ENCODE measurements at places on chromosomes 1 and 21.

DNA sequence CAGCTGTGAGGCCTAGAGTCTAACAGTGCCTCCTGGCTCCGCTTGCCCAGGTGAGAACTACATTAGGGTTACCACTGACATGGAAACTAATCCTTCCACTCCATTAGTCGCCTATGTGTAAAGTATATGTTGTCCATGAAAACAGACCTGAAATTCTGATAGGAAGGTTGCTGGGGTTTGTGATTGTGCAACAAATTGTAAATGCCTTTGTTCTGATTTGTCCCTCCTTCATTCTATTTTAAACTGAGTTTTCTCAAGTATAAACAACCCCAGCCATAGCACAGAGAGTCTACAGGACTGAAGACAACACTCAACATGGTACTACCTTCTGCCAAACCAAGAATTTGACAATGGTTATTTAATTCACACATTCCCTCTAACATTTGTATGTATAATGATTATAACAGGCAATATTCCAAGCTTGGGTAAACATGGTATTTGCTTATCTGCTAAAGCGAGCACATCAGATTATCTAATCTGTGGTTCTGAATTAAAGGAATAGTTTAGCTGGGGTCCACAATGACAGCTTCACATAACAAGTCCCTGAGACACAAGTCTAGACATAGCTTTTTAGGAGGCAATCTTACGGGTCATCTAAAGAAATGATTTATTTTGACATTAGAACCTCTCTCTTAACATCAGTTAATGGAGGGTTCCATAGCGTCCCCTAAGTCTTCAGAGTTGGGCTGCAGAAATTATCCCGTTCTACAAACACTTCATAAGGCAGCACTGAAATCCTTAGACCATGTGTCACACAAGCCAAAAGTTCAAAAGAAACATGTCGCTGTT, 633.0 kb downstream of the SMYD3 start:
- no peaks in the 10 kb centered on the region for H3K27me3 ChIP-seq
- no peaks in the 10 kb centered on the region for H3K4me1 ChIP-seq
- DNase-seq: no peak
- no peak overlapping the region for H3K4me3 ChIP-seq

GRCh38 chr1:224874775-224875174, 54.7 kb upstream of the DNAH14 start:
- no peak for DNase-seq
- H3K27ac ChIP-seq: no peak overlapping the region
- no peaks in the 10 kb centered on the region for H3K27me3 ChIP-seq
- H3K36me3 ChIP-seq: no peaks in the 10 kb centered on the region

DNA sequence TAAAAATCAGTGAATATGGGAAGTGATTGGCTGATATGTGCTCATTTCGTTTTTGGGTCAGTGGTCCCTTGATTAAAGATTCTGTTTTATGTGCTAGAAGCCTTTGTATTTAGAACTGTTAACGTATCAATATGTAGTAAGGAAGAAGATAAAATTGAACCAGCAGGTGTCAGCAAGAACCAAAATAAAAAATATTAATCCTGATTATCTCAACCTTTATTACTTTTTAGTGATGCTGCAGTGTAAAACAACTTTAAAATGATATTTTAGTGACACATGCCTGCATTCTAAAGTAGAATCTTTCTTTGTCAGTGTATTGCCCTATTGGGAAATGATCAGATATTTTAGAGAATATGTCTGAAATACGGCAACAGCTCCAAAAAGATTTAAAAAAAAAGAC, 49.5 kb downstream of the NEK7 start:
- no peak for DNase-seq
- H3K4me3 ChIP-seq: no peak overlapping the region
- no peaks in the 10 kb centered on the region for H3K36me3 ChIP-seq
- H3K27ac ChIP-seq: no peak overlapping the region
- H3K4me1 ChIP-seq: no peaks in the 10 kb centered on the region

- no peaks in the 10 kb centered on the region for H3K36me3 ChIP-seq
- H3K4me1 ChIP-seq: no peaks in the 10 kb centered on the region
- H3K27me3 ChIP-seq: no peaks in the 10 kb centered on the region
- no peak overlapping the region for H3K27ac ChIP-seq
Measured at GRCh38 chr1:154860156-154860870, 9.8 kb downstream of the KCNN3 start.

GRCh38 chr1:203037509-203038190, 11.4 kb downstream of the PPFIA4 start:
- no peaks in the 10 kb centered on the region for H3K36me3 ChIP-seq
- H3K27ac ChIP-seq: no peak overlapping the region
- no peak overlapping the region for H3K4me3 ChIP-seq
- no peaks in the 10 kb centered on the region for H3K27me3 ChIP-seq
- DNase-seq: no peak
- H3K4me1 ChIP-seq: no peaks in the 10 kb centered on the region

DNA sequence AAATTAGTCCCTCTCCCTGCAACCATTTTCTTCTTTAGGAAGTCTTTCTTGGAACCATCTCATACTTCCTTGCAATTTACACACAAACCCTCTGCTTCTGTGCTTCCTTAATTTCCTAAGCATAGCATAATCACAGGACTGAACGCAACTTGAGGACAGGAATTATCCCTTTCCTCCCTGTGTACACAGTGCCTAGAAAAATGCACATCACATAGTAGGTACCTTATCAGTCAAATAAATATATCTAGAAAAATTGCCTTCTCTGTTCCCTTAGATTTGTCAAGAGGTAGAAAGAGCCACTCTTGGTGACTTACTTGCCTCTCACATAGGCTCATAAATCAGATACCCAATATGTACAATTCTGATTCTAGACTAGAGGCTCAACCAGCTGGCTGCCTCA, 4.9 kb downstream of the ASPM start:
- no peaks in the 10 kb centered on the region for H3K4me1 ChIP-seq
- DNase-seq: no peak
- H3K4me3 ChIP-seq: no peak overlapping the region
- H3K27me3 ChIP-seq: no peaks in the 10 kb centered on the region
- H3K36me3 ChIP-seq: no peaks in the 10 kb centered on the region

All from prostate gland (tissue), 2 donors.